ENCODE measurements at places on chromosomes 5 and 9. TPM values are rescaled to one million over a fixed set of nuclear protein-coding genes. Genes with fewer than 3 reads are reported as not detected.

Gene GRAMD2B
- total RNA-seq: 41.1 TPM

Gene PCDHGB5
- total RNA-seq: 9.7 TPM

Gene FOXI1
- not detected for total RNA-seq

Gene MYOZ3
- total RNA-seq: 2.0 TPM

Gene IFNA1
- not detected for total RNA-seq

Gene IGIP
- total RNA-seq: 13.7 TPM

Gene EIF4EBP3
- total RNA-seq: 16.8 TPM

Gene DIPK1B
- 45.1 TPM for total RNA-seq

Gene EHMT1
- 34.6 TPM for total RNA-seq

Gene RFK
- 32.0 TPM for total RNA-seq

Gene F2RL2
- total RNA-seq: 3.7 TPM

Gene SHOC1
- total RNA-seq: not detected

Gene LVRN
- 0.39 TPM for total RNA-seq

Gene ZFP37
- 2.2 TPM for total RNA-seq

Gene CTNND2
- 9.0 TPM for total RNA-seq

Gene SPATA9
- not detected for total RNA-seq

Gene SPTLC1
- 40.6 TPM for total RNA-seq

Gene C9orf153
- 0.28 TPM for total RNA-seq

Gene IL9
- not detected for total RNA-seq

Gene CDX1
- not detected for total RNA-seq

Gene TMC1
- not detected for total RNA-seq

Gene SPINK4
- not detected for total RNA-seq

Gene DAPK1
- total RNA-seq: 10.1 TPM

Gene LURAP1L
- total RNA-seq: 2.8 TPM

Gene ADAMTS2
- total RNA-seq: 13.6 TPM

Gene MZB1
- total RNA-seq: 1.3 TPM
